ENCODE measurements at places on chromosomes 4 and X.

GRCh38 chr4:29047341-29048041 lies 1672.7 kb upstream of the PCDH7 start:
- DNase-seq = no peak

- no peak for DNase-seq
These were observed 20.2 kb downstream of the PIGG start for GRCh38 chr4:519203-519651.

DNA sequence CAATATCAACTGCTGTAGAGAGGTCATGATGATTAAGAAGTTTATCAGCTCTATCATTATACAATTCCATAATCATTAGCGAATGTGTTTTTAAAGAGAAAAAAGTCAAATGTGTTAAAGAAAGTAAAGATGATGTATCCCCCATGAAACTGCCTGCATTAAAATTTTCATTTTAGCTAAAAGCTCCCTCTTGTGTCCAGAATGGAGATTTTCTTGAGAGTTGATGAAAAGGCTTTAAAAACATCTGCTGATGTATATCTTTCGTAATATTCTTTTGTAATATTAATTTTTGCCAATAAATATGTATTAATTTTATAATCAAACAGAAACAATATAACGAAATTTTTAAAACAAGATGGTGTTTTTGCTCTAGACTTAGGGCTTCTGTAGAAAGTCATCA lies 52.1 kb upstream of the LHFPL1 start:
- no peak for DNase-seq

DNA sequence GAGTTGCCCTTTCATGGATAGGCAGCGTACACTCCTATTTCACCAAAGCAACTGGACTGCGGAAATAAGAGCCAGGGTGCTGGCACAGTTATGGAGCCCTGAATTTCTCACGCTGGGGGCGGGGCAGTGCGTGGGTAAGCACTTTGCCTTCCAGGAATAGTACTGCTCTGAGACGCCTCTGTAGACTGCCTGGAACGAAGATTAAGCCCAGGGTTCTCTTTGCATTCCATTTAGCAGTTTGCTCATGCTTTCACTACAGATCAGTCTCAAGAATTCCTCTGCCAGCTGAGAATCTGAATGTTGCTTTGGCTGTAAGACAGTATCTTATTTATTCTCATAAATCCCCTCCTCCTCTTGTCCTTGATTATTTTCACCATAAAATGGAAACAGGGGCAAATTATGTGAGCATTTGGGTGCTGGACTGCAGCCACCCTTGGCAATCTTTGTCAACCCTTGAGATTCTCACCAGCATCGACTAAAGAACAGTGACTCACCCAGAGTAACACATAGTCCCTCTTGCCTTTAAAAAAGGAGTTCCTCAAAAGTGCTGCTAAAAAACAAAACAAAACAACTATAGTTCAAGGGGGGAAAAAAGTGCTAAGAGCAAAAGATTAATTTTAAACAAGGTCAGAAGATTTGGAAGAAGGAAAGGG lies 88.9 kb upstream of the CITED1 start:
- no peak for DNase-seq

DNA sequence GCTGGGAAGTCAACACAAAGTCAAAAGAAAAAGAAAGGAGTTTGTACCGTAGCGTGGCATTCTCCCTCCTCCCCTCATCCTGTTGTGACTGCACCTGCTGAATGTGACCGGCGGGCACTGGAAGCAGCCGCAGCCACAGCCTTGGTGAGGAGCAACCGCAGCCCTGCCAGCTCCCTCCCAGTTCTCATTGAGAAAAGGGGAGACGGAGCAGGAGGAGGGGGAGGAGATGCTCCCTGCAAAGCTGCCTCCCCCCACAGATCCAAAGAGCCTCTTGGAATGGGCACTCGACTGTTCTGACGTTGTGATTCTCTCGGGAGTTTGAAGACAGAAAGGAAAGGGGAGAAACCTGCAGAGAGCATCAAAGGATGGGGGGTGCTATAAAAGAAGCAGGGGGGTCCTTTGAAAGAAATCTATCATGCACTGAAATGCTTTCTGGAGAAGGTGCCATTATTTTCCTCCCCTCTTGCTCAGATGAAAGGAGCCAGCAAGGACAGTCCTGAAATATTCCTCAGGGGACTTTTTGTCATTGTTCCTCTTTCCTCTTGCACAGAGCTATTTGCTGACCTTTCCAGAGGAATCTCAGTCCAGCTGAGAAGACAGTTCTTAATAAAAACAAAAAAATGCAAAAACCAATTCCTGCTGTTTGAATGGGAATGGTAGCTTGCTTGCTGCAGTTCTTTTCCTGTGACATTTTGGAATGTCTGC lies 429.7 kb downstream of the MAPK10 start:
- no peak for DNase-seq

DNA sequence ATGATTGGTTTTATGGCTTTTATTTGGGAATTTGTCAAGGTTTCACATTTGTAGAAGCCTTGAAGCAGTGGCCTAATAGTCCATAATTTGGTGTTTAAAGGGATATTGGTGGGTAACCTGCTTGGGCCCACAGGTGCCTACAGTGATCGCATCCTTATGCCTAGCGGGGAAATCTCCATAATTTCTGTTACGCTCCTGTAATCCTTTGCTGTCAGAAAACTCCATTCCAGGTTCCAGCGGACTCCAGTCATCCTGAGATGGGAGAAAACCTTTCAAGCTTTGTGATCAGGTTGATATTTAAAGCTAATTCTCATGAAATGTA lies 257.0 kb upstream of the JADE1 start:
- no peak for DNase-seq

DNA sequence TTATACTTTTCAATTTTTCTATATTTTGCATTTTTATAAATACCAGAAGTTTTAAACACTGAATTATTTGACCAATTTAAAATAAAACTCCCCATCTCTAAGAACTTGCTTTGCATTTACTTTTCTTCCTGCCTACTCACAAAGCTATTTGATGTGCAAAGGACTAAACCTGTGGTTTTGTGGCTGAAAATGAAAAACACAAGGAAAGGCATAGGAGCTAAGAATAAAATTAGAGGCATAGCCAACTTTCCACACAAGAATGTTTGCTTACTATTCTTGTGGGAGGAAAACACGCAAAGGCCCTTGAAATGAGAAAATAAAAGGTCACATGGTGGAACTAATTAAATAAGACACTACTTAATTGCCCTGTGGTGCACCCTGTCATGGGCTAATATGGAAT lies 221.2 kb downstream of the KLHL13 start:
- DNase-seq = no peak

DNA sequence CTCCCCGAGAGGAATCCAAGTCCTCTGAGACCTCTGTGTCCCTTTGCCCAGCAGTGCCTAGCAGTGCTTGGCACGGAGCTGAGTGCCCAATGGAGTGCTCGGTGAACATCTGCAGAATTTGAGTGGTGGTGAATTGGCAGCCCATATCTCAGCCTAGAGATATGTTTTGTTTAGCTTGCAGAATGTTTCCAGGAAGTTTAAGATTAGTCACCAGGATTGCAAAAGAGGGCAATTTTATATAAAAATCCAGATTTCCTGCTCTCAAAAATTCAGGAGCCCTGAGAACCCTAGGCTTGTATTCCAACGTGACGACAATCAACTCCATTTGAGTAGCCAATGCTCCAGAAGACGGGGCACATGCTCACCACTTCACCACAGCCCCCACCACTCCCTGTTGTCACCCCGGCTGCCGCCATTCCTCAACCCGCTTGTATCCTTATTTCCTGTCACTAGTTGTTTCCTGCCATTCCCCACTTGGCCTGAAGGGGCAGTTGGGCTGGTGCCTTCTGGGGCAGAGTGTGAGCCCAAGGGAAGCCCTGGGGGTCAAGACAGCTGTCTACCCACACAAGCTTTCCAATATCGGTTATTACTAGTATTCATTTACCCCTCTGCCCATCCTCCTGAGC lies 116.9 kb downstream of the EFNB1 start:
- DNase-seq = no peak

- DNase-seq = no peak
These were observed 43.3 kb upstream of the FBXW7 start for GRCh38 chr4:152579107-152579764.

DNA sequence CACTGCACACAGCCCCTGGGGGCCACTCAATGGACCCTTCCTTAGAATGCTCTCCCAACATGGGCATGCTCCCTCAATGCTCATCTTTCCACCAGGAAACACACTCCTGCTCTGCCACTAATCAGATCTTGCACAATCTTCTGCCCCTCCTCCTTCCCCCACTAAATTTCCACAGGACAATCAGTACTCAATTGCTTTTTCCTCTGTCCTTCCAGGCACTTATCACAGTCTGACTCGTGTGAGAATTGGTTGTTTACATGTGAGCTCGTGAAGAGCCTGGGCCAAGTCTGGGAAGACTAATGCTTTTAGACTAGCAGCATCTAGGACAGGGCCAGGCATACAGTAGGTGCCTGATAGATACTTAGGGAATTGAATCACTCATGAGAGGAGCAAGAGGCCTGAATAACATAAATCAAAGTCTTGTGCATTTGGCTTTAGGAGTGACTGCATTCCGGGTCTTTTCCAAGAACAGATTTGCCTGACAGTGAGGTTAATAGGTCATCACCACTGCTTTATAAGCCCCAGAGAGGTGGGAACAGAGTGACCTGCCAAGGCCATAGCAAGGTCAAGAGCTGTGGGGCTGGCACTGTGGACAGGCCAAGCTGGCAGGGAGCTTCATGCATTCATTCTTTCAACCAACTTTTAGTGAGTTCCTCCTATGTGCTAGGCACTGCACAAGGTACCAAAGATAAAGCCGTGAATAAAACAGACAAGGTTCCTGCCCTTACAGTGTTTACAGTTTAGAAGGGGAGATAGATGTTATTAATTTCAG lies 55.0 kb downstream of the PRPS1 start:
- DNase-seq = no peak

DNA sequence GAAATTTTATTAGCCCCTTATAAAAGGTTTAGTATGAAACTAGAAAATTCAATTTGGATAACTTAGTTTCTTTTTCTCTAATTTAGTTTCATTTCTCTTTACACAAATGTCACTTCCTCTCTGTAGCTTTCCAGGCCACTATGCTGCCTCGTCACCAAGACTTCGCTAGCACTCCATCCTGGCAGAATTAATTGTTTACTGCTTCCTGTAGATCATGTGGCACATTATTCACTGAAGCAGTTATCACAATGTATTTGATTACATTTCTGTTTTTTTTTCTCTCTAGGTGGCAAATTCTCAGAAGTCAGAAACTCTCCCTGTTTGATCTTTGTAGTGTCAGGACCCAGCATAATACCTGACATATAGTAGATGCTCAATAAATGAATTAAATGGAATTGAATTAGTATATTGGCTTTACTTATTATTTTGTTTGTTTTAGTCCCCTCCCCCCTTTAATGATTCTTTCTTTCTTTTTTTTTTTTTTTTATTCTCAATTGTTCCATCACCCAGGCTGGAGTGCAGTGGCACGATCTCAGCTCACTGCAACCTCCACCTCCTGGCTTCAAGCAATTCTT lies 9.3 kb upstream of the SAT1 start:
- DNase-seq = no peak

DNA sequence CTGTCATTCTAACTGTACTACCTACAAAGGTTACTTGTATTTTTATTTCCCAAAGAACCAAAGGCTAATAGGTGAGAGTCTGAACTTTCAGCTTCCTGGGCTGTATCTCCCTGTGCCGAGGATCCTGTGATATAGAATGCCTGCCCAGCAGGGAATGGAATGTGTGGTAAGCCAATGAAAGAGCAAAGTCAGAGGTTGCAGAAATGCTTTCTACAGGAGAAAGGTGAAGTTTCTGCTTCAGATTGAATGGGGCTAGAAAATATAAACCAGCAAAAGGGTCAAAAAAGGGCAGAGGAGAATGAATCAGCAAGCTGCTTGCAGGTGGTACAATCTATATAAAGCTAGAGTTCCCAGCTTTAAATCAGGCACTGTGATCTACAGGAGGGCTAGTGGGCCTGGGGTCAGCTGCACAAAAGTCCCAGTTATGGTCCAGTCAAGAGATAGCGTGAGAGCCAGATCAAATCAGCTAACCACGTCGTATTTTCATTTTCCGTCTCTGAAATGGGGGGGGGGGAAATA lies 146.1 kb downstream of the DCTD start:
- no peak for DNase-seq

GRCh38 chr4:151702256-151702655 lies 58.6 kb downstream of the GATB start:
- DNase-seq = no peak

DNA sequence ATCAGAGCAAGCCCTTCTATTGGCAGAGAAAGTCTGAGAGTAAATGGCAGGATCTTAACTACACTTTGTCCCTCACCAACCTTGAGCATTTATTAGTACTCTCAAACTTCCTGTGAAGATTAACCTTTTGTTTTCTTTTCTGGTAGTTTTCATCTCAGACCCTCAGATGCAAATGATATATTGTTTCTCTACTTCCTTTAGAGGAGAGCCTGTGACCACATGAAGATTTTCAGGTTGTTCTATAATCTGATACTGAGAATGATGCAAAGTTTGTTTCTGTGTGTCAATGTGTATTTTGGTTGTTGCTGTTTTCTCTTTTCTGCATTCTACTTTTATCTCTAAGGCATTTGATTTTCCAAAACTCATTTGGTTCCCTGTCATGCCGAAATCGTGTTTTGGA lies 165.8 kb upstream of the CYSLTR1 start:
- DNase-seq = no peak

Measured in stimulated activated CD8-positive, alpha-beta memory T cell treated with anti-CD3 and anti-CD28 coated beads, Interleukin-7, amount 100 ng/mL, for 24 hours (primary cell).